ENCODE measurements at places on chromosomes 11 and 22. TPM values are rescaled to one million over a fixed set of nuclear protein-coding genes. Genes with fewer than 3 reads are reported as not detected.

The CCDC87 gene
- 0.52 TPM for total RNA-seq

The H19 gene
- total RNA-seq = 16.4 TPM

The SLC22A6 gene
- not detected for total RNA-seq

The NPTXR gene
- 7.9 TPM for total RNA-seq

The PATE1 gene
- not detected for total RNA-seq

The LBHD1 gene
- 4.0 TPM for total RNA-seq

The CRACR2B gene
- 6.4 TPM for total RNA-seq
